ENCODE measurements at places on chromosomes 13 and 19.
A peak's percentile ranks its signal among the peaks of the same experiment; 100 is the strongest.

DNA sequence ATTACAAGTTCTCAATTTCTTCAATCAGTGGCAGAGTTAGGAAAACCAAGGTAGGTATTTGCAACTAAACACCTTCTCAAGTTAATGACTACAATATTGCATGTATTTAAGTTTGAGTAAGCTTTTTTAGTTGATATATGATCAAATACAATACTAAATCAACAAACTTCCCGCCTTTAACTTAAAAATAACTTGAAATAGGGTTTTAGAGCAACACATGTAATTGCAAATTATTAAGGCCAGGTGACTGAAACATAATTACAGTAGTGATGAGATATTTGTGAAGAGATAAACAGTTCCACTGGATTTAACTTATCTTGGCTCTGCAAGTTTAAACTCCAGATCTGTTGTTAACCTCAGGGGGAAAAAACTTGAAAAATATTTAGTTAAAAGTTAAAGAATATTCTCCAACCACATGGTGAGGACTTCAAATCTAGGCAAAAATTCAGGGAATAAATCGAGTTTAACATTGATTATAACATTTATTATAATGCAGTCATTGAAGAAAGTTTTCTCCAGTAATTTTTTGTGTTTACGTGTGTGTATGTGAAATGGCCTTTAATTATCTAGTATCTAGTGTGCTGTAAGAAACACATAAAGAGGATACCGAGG is 3.6 kb downstream of the DACH1 start:
- DNase-seq, result no peak

- DNase-seq, result no peak
Measured at GRCh38 chr13:32845952-32846950, 170.0 kb upstream of the KL start.

GRCh38 chr19:33204136-33204973 is 10.2 kb downstream of the LRP3 start:
- DNase-seq, result no peak

DNA sequence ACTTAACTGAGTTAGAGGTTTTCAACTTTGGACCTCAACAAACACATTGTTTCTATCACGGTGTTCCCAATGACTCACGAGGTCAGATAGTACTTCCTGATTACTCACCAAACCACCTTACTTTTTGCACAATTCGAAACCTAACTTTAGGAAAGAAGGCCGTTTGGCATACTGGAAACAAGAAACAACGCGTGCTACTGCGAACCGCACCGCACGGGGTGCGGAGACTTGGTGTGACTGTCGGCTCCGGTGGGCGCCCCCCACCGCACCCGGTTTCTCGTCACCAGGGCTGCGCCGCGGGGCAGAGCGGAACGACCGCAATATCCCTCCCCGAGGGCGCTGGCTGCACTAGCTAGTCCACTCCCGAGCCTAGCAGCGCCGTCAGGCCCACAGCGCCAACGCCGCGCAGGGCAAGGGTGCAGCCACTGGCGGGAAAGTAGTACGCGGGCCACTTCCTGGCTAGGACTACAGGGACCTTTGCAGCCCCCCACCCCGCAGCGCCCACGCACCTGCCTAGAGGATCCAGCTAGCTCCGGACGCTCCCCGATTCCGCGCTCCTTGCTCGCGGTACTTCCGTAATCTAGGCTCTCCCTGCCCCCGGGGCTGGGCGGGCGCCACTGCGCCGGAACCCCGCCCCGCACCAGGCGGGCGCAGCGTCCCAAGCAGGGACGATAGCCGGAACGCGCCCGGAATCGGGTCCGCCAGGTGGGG is at the start of gene PARP4:
TSS of gene PARP4 (minus strand) at position 582 of the 711 bp plus-strand sequence. CDS start 9,002 bp downstream, outside the sequence.
- peak; percentile 11 for DNase-seq

DNA sequence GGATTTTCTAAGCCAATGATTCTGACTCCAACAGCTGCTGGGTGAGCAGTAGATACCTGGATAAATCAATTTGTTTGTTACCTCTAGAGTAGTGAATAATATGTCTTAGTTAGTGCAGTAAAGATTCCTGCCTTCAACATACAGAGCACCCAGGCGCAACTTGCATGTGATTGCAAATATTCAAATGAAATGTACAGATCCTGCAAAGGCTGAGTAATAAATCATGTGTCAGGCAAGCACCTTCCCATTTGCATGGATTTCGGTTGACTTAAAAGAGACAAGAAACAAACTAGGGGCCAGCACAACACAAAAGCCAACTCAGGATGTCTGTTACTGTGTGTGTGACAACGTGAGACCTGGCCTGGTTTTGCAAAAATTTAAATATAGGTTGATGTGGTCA is 79.7 kb downstream of the TNFSF11 start:
- no peak for DNase-seq

- DNase-seq, result no peak
Measured at GRCh38 chr19:7722231-7722651, 9.7 kb downstream of the CLEC4G start.

- DNase-seq, result no peak
Measured at GRCh38 chr13:29548722-29549121, 46.8 kb downstream of the SLC7A1 start.

- no peak for DNase-seq
Measured at GRCh38 chr19:33231511-33231910, 5.9 kb upstream of the SLC7A10 start.

DNA sequence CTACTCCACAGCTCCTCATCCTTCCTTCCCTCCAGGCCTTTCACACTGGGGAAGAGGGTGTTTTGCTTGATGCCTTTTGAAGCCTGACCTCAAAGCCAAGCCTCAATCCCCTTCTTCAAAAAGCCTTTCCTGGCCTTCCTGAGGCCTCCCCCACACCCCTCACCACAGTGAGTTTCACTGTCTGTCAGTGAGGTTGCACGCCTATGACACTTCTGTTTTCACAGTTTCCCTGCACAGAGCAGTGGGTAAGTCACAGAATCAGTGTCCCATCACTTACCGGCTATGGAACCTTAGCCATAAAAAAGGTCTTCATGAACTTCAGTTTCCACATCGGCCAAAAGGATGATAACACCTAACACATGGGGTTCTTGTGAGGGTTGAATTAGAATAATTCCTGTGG is 371.4 kb downstream of the UQCRFS1 start:
- no peak for DNase-seq

DNA sequence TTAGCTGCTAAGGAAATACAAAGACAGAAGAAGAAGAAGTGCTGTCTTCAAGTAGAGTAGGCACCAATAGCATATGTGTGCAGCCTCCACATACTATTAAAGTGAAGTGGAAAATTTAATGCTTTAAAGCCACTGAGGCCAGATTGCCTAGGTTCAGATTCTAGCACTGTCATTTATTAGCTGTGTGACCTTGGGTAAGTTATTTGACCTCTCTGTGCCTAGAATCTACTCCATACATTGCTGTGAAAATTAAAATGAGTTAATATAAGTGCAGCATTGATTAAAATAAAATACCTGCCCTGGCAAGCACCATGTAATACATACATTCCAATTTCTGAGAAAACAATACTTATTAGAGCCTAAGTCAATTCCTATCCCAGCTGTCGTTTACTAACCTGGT is 110.5 kb downstream of the FRY start:
- no peak for DNase-seq

Measured in activated CD8-positive, alpha-beta memory T cell treated with anti-CD3 and anti-CD28 coated beads for 1 hour (primary cell).